ENCODE measurements at places on chromosomes 3 and 15.

DNA sequence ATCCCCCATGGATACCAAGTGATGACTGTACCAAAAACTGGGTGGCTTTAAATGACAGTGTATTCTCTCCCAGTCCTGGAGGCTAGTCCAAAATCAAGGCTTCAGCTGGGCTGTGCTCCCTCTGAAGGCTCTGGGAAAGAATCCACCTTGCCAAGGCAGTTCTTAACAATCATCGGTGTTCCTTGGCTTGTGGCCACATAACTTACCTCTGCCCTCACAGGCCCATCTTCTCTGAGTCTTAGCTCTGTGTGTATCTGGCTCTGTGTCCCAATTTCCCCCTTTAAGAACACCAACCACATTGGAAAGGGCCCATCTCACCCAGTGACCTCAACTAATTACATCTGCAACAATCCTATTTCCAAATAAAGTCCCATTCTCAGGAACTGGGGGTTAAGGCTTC lies 503.0 kb upstream of the PROK2 start:
- no peak for DNase-seq

DNA sequence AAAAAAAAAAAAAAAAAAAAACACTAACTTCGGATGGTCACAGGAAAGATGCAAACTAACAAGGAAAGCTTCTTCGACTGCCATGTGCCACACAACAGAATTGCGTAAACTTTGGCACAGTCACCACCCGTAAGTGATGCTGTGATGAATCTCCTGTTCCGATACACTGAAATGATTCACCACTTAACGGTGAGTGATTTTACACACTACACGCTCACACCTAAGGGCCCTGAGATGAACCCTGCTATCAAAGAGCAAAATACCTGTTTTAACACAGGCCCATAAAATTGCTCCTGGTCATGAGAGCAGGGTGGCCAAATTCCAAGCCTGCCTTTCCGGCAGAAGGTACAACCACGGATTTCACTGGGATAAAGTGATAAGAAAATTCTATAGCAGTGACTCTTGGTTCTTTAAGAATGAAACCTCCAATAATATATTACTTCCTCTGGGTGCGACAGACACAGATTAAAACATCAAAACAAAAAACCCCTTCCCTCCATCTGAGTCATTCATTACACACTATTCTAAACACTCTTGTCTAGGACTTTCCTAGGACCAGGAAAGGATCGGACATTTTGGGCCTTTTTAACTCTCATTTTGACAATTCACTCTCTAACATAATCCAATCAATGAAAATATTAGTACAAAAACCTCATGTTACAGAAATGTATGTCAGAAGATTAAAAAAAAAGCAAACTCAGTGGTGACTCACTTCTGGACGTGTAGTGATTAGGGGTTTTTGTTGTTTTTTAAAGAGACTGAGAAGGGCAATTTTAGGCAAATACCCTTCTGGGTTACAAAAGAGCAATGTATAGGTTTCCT lies 28.3 kb downstream of the LRIG1 start:
- no peak for DNase-seq

GRCh38 chr3:94645790-94646189 lies 582.9 kb downstream of the NSUN3 start:
- DNase-seq, result no peak

GRCh38 chr15:38611228-38611627 lies 46.6 kb upstream of the RASGRP1 start:
- no peak for DNase-seq

DNA sequence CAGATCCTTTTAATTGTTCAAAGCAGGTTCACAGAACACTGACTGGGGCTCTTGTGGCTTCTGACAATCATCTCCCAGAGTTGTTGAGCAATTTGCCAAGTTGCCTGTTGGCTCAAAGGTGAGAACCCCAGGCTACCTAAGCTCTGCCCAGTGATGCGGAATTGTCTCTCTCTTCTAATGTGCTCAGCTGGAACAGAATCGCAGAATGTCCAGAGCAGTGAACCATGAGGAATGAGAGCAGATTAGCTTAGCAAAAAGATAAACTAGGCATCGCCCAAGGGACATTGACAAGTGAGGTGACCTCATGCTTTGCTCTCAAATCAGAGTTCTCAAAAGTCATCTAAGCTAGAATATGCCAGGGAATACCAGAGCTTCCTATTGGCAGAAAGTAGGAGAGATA lies 148.1 kb downstream of the WDR76 start:
- DNase-seq, result no peak

- DNase-seq, result no peak
Measured at GRCh38 chr3:13879102-13879945, 547 bp downstream of the WNT7A start.

DNA sequence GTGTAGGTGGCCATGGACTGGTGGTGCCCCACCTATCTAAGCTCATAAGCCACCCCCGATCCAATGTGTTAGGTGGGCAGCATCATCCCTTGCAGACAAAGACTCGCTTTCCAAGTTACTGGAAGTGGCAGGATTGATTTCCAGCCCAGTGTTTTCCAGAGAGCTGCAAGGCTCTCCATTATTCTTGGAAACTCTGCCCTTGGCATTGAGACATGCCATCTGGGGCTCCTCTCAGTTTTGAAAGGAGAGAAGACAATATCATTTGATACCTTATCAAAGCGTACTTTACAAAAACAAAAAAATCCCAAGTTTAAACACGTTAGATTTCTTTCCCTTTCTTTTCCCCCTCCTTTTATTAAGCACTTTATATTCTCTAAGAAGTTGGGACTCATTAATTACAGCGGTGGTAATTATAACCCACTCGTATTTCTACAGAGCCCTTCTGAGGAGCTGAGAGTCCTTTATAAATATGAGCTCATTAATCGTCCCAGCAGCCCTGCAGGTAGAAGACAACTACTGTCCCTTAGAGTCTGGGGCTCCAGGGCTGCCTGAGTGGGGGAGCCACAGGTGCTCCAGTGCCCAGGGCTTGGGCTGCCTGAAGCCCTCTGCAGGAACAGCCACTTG lies 226.1 kb downstream of the TLE3 start:
- no peak for DNase-seq

DNA sequence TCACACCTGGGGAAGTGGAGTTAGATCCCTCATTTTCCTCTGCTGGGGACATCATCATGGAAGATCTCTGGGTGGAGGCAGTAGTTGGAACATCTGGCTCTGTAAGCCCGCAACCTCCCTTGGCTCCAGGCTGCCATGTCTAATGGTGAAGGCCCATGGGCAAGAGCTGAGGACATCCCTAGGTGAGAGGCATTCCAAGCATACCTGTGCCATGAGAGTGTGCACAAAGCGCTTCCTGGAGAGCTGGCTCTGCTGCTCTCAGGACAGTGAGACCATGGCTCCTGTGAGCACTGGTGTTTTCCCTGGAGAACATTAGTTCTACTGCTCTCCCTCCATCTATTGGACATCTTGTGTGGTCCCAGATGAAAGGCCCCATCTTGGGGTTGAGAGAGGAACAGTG lies 7.7 kb downstream of the MAPKAPK3 start:
- no peak for DNase-seq

All from iPS DF 6.9 (cell line).